ENCODE measurements at places on chromosomes 1 and 21.

DNA sequence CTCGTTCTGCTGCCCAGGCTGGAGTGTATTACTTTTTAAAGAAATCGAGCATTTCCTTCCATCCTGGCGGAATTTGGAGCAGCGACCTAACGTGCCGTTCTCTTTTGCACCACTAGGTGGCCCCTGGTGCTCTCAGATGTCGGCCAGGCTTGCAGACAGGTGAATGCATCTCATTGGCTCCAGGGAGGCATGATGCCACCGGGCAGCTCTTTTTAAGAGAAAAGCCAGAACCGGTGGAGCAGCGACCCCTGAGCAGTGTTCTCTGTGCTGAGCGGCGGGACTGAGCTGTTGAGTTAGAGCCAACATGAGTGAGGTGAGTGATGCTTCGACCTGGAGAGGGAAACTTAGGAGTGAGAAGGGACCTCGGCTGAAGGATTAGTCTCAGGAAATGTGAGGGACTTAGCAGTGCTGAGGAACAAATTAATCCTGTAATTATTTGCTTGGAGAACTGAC lies at the start of gene PCP4:
Gene PCP4, plus strand, starts transcription at position 241 of the 453 bp plus-strand sequence. Its CDS starts 64 bp downstream, at position 305.
- peak; percentile 64 for DNase-seq

DNA sequence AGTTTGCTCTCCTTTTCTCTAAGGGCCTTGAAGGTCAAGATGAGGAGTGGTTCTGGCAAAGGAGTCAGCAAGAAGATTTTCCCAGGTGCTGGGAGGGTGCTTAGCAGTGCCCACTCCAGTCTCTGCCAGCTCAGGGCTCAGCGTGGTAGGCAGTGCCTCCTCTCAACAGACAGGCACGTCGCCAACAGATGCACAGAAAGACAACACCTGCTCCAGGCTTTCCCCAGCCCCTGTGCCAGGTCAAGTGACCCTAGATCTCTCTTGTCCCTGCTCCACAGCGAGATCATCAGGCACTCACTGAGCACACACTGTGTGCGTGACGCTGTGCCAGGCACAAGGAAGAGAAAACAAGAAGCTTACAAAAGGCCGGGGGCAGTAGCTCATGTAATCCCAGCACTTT lies 86.0 kb downstream of the CASZ1 start:
- DNase-seq, result no peak

GRCh38 chr1:77126307-77126706 lies 92.9 kb downstream of the PIGK start:
- DNase-seq, result peak; percentile 11

GRCh38 chr1:38724160-38725131 lies 135.1 kb downstream of the RRAGC start:
- no peak for DNase-seq

GRCh38 chr1:230781594-230781993 lies 34.4 kb downstream of the CAPN9 start:
- DNase-seq, result no peak

DNA sequence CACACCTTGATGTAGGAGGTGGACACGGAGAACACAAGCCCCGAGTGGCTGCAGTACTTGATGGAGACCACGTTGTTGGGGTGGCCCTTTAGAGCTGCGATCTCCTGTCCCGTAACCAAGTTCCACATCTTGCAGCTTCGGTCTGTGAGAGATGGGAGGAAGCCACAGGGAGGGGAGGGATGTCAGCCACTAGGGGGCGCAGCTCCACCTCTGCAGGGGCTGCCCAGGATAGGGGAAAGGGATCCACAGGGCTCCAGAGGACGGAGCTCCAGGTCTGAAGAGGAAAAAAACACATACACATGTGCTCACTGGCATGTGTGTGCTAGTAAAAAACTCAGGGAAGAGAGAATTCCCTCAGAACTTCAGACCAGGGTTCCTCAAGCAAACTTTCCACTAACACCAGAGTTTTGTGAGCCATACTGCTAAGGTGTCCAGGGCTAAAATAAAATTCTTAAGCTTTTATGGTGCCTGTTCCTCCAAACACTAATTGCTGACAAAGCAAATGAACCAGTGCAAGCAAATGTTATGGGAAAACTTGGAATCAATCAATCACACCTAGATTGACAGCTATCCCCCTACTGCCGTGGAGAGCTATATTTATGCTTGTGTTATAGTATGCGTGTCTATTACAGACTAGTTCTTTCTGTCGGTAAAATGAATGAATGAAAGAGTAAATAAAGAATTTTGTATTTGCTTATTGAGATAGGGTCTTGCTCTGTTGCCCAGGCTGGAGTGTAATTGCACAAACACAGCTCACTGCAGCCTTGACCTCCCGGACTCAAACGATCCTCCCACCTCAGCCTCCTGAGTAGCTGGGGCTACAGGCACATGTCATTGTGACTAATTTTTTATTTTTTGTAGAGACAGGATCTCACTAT lies 43.7 kb downstream of the KIF21B start:
- DNase-seq, result peak; percentile 30

GRCh38 chr21:35565204-35565611 lies 495.1 kb downstream of the SETD4 start:
- DNase-seq, result no peak

GRCh38 chr1:17709981-17710380 lies 45.2 kb upstream of the ACTL8 start:
- DNase-seq, result no peak

DNA sequence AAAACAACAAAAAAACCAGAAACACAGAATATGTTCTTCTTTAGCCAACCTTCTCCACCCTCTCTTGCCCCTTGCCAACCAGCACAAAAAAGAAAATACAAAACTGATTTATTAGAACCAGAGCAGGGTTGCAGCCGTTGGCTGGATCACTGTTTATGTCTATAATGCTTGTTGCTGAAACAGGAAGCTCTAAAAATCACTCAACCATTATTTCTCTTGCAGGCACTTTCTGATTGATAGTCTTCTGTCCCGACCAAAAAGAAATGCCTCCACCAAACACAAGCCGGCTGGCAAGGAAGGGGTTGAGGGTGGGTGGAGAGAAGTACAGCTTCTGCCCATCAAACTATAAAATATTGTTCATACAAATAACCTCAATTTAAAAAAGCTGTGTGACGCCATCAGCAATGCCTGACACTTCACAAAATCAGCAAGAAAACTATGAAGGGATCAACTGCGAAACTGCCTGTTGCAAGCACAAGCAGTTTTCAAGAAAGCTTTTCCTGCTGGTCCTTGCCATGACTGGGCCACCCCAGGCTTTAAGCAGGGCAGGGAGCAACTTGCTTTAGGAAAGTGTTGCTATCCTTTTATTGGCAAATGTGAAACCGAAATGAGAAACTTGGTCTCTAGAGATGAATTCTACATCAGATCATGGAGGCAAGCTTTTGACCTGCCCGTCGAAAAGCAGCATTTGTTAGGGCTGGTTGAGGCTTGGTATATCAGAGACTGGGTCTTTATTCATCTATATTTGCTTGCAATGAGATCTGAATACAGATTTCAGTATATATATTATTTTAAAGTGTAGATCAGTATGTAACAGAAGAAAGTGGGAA lies 174.2 kb downstream of the RUNX1 start:
- no peak for DNase-seq

- DNase-seq, result no peak
Observed at GRCh38 chr1:232938926-232939325, 11.5 kb upstream of the NTPCR start.

DNA sequence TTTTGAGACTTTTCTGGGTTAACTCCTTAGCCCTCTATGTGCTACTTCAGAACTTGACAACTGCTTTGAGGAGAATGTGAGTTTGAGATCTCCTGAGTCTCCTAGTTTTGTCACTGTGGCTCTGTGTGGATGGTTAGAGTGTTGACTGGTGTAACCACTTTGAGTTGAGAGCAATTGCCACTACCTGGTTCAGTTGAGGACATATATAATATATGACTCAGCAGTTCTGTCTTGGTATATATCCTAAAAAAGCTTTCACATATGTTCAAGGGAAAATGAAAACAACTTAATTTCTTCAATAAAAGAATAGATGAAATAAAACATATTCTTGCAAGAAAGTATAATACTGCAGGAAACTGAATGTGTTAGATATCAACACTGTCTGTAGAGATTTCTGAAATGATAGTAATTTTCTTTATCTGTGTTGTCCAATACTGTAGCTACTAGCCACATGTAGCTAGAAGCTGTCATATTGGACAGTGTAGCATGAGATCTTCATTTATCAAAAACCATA lies 96.7 kb upstream of the QSOX1 start:
- no peak for DNase-seq

DNA sequence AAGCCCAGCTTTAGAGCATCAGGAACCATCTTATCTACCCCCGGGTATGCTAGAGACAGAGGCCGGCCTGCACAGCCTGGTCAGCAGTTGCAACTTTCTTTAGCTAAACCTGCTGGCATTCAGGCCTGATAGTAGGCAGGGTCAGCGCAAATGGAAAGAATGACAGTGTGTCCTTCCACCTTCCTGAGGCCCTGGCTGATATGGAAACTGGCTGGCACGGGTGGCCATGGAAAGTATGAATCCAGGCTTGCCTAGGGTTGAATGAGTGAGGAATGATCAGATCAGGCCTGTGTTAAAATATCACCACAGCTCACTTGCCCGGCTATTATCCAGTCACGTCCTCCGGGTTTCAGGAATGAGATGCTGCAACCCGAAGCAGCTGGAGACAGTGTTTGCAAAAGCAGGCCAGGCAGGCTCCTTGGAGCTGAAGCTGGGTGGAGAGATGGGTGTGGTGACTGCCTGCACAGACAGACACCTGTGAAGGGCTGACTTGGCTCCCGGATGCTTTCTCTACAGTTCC lies 34.7 kb downstream of the RCAN1 start:
- no peak for DNase-seq

GRCh38 chr21:42287193-42288083 lies 27.8 kb downstream of the TFF3 start:
- DNase-seq, result no peak

- no peak for DNase-seq
Observed at GRCh38 chr1:52665006-52665941, 32.3 kb downstream of the SHISAL2A start.

- DNase-seq, result no peak
Observed at GRCh38 chr1:13869172-13869797, 169.3 kb downstream of the PRDM2 start.

- no peak for DNase-seq
Observed at GRCh38 chr21:43269440-43269839, 100.6 kb downstream of the CRYAA start.

DNA sequence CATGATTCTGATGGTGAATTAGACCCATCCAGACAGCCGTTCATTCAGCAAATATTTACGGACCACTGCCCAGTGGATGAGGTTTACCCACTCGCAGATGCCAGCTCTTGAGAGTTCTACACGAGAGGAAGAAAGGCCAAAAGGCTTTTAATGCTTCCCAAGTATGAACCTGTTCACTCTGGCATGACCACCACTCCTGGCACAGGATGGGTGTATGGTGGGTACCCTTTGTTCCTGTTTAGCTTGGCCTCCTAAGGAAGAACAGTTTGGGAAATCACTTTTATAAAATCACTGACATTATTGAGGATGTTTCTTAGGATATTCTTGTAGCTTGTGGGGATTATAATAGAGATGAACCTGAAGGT lies 67.2 kb downstream of the HMGB4 start:
- DNase-seq, result no peak
